K562 (cell line): ENCODE measurements at places on chromosomes 2 and 18.

DNA sequence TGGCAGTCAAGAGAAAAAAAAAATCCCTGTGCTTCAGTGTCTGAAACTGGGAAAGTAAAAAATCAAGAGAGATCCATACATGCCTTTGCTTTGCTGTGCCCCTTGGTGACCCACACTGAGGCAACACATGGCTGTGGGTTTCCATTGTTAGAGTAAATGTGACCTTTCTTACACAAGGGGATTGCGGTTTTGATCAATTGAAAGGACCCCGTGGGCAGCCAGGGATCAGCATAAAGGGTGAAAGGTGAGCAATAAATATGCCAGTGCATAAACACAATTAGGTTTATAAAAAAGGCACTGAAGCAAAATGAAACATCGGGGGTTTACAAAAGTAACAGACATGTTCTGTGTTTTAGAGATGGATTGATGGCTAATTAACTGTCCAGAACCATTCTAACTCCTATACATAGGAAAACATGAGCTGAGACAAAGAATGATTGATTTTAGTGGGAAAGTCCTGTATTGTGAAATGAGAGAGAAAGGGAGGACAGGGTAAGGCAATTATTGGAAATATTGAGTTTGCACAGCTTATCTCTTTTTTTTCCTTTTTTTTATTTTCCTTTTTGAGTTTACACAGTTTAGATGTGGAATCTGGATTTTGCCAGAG, 40.7 kb upstream of the BBS5 start:
- DNase-seq = no peak

- no peak for DNase-seq
Measured at GRCh38 chr2:161995553-161996016, 78.4 kb downstream of the DPP4 start.

DNA sequence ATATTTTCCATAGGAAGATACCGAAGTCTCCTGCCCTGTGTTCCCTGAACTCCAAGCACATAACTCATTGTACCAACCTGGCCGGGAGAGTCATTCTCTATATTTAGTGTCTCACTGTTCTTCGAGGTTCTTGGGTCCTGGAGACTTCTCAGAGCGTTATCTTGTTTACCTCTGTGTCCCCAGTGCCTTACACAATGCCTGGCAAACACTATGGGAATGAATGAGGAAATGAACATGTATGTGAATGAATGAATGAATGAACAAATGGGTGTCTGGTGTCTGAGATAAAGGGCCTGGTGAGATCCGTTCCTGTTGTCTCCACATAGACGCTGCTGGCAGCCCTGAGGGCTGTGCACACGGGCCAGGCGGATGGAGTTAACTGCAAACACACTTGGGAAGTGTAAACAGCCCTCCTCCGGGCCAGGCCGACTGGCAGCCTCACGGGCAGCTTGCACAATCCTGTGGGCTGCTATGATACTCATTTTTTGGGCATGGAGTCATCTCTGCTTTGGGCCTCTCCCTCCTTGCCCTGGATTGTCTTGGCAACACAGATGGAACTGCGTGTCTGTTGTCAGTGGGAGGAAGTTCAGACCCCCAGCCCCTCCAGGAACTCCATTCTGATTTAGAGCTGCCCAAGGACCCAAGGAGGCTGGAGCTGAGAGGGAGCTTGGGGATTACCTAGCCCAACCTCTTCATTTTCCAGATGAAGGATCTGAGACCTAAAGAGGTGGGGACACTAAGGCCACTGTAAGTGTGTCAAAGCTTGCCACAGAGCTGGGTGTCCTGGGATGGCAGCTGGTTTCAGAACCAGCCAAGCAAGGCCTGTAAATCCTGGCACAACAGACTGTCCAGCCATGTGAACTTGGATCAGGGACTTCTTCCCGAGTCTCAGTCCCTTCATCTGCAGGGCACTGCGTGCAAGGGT, 124.4 kb downstream of the INHBB start:
- DNase-seq = no peak

DNA sequence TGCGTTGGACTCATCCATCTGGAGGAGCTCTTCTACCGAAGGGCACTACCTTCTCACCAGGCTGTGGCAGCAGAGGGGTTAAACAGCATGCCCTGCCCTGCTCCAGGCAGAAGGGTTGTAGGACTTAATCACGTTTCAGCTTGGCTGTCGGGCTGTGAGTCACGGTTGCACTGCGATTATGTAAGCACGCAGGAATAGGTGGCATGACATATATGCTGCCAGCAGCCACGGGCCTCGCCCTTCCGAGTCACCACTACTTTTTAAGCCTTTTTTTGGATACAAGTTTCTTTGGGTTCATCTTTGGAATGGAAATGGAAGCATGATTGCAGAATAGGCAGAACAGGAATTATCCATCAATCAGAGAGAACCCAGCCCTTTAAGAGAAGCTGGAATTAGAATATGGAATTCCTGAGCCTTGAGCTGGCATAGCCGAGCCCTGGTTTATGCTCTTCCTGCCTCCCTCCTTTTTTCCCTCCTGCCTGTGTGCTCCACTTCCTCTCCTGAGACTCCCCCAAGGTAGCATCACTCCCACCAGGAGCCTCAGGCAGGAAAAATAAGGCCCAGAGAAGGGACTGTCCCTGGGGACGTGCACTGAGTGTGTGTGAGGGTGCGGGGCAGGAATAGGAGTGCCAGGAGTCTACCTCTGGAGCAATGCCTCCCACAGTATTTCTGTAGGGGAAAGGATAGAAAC, 86.8 kb downstream of the SEMA4F start:
- DNase-seq = no peak
